CMK (cell line): ENCODE measurements at places on chromosomes 12 and 14.
A peak's percentile ranks its signal among the peaks of the same experiment; 100 is the strongest.

- no peak for DNase-seq
These were observed 5.5 kb downstream of the PRKCH start for GRCh38 chr14:61326847-61327246.

GRCh38 chr14:89315493-89316470, 101.3 kb downstream of the FOXN3 start:
- DNase-seq: no peak

GRCh38 chr12:4024701-4025100, 151.5 kb upstream of the PARP11 start:
- no peak for DNase-seq

- DNase-seq: no peak
These were observed 12.5 kb upstream of the TEX22 start for GRCh38 chr14:105385698-105386365.

GRCh38 chr14:85572011-85572410, 42.1 kb downstream of the FLRT2 start:
- DNase-seq: no peak

- DNase-seq: no peak
These were observed 81.8 kb downstream of the SLC38A1 start for GRCh38 chr12:46187023-46187422.

- no peak for DNase-seq
These were observed 467.1 kb upstream of the TMPO start for GRCh38 chr12:98048326-98048725.

DNA sequence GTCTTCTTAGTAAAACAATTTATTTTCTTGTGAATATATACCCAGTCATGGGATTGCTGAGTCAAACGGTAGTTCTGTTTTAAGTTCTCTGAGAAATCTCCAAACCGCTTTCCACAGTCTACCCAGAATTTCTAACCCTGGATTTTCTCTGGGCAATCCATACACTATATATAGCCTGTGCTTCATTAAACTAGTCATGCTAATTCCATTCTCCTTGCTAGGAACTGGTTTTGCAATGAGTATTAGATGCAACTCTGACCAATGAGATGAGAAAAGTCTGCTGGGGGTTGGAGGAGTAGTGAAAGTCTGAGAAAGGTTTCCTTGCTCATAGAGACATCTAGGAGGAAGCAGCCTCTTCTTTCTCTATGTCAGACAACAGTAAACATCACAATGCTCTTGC, 196.1 kb upstream of the CDKN3 start:
- DNase-seq: no peak

GRCh38 chr12:55073043-55074022, 52.9 kb upstream of the OR9K2 start:
- DNase-seq: peak; percentile 36

DNA sequence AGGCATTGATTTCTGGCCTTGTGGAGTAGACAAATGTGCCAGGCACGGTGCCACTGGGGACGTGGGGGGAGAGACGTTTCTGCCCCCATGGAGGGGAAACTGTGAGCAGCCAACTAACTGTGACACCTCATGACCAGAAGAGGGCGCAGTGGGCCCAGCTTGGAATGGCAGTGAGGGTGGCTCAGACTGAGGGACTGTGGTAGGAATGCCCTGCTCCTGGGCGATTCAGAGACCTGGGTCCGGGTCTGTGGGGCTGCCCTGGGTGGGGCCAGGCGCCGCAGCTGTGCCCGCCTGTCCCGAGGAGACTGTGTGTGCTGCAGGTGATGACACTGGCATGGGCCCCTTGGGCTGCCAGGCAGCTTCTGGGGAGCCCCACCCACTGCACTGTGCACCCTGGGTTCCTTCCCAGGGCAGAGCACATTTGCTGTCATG, 60.6 kb downstream of the SLC25A47 start:
- DNase-seq: no peak

DNA sequence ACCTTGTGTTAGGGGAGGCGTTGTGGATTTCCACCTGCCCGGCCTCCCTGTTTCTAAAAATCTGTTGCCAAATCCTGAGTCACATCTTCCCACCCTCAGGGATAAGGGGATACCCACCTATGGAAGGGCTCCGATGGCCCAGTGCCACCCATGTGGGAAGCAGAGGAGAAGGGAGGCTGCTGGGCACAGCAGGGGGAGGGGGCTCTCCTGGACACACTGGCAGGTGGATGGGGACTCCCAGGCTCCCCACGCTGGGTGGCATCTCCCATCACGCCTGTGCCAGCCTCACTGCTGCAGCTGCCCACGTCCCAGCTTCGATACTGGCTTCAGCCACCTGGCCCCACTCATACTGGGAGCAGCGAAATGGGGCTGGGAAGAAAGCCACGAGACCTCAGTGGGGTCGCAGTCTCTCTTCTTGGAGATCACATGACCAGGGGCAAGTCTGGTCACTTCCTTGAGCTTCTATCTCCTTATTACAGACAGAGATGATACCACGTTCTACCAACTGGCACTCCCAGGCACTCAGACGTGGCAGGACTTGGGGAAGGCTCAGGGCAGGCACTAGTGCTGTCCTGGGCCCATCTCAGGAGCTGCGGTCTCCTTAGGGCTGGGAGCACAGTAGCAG, 72.2 kb downstream of the PITPNM2 start:
- no peak for DNase-seq

DNA sequence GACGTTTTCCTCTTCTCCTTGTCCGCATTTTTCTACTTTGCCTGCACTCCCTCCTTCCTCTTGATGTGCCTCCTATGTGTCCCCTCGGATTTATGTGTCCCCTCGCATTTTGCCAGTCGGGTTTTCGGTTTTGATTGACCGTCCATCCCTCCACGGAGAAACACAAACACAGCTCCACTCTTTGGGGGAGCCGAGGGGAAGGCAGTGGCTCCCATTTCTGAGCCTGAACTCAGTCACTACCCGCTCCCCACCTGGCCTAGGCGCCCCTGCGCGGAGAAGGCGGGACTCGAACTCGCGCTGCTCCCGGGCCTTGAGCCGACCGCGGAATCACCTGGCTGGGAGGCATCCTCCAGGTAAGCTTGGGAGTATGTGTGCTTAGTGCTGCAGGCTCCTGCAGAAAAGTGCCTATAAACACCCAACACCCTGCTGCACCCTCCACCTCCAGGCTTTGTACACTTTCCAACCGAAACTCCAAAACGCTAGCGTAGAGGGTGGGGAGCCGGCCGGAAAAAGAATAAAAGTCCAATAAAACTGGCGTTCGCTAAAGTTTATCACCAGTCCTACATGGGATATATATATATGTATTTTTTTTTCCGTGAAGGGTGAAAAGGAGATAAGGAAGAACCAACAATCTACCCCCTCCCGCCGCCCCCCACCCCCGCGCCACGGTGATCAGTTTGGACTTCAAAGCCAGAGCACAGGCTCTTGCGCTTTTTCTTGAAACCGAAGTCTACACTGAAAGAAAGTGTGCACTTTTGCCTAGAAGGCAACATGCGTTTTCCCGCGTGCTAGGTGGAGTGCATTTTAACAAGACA, 3.3 kb upstream of the CCND2 start:
- DNase-seq: no peak

- no peak for DNase-seq
These were observed 137.3 kb downstream of the SUDS3 start for GRCh38 chr12:118513611-118514010.

- no peak for DNase-seq
These were observed 5.0 kb upstream of the ADGRD1 start for GRCh38 chr12:130948751-130949150.

GRCh38 chr12:92075425-92075914, 70.2 kb downstream of the BTG1 start:
- no peak for DNase-seq

- no peak for DNase-seq
These were observed 428.8 kb downstream of the ZFP36L1 start for GRCh38 chr14:68363843-68364767.

- no peak for DNase-seq
These were observed 53.3 kb downstream of the BEGAIN start for GRCh38 chr14:100533656-100534485.
